Gastroesophageal sphincter (tissue), 4 donors: ENCODE measurements at places on chromosomes 12 and 14. TPM values are rescaled to one million over a fixed set of nuclear protein-coding genes. Genes with fewer than 3 reads are reported as not detected.

Gene CLEC1B
- total RNA-seq, result not detected

Gene TAS2R7
- not detected for total RNA-seq

Gene MYF5
- not detected for total RNA-seq

Gene CLEC9A
- not detected for total RNA-seq

Gene CYP27B1
- 0.57 TPM for total RNA-seq

Gene SCFD1
- total RNA-seq, result 48.4 TPM

Gene P3H3
- 23.8 TPM for total RNA-seq

Gene PLBD2
- total RNA-seq, result 28.5 TPM

Gene SLC2A3
- 46.6 TPM for total RNA-seq

Gene GPR84
- total RNA-seq, result not detected

Gene RERG
- total RNA-seq, result 32.0 TPM

Gene DHH
- total RNA-seq, result 0.54 TPM

Gene ZDHHC22
- total RNA-seq, result 0.40 TPM

DNA sequence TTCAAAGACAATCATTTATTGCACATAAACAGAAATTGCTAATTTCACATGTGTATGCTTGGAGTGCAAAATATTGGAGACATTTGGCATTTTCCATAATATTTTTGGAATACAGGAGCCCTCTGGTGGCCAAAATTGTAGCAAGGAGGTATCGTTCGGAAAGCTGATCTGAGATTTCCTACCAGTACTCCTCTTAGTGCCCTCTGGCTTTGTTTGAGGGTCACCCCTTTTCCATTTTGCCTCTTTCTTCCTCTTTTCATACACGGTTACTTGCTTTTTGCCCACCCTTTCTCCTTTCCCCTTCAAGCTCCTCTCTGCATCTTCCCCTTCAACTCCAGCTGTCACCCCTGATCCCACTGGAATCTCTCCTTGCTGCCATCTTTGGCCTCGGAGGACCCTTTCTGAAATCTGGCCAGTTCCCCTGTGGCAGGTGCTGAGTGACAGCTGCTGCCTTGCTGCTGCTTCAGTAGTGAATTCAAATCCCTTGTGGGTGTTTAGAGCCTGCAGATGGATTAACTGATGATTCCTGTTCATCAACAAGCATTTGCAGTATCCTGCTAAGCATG, 164.6 kb upstream of the PARP11 start:
- no peak for ATAC-seq

DNA sequence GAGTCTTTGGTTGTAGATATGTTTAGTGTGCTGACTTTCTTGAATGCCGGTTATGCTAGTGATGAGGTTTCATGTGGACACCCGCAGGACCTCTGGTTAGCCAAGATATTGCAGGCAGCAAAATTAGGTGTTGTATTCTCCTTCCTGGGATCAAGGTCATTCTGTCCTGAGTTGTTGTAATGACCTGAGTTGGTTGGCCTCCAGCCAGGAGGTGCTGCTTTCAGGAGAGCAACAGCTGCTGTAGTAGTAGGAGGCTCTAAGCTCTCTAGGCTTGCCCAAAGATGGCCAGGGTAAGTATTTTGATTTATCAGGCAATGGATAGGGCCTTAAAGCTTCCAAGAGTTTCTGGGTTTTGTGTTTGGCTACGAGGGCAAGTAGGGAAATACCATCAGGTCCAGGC, 56.0 kb upstream of the BDKRB2 start:
- no peak for ATAC-seq

DNA sequence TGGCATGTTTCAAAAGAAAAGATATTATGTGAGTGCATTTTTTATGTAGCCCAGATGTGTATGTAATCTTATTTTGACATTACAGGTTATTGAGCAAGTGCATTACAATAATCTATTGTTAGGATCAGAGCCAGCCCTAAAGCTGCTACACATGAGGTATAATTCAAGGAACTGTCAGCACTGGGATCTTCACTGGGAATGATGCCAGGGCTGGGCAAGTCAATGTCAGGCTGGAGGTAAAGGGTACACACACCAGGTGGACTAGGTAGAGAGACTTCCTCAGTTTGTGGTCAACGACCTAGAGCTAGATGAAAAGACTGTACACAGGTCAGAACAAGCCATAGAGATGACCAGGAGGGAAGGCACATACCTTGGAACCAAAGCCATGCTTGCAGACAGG, 15.4 kb downstream of the TRIM9 start:
- ATAC-seq, result no peak

- ATAC-seq, result peak; percentile 57
Observed at GRCh38 chr14:101254805-101255764, 306.2 kb upstream of the DIO3 start.

DNA sequence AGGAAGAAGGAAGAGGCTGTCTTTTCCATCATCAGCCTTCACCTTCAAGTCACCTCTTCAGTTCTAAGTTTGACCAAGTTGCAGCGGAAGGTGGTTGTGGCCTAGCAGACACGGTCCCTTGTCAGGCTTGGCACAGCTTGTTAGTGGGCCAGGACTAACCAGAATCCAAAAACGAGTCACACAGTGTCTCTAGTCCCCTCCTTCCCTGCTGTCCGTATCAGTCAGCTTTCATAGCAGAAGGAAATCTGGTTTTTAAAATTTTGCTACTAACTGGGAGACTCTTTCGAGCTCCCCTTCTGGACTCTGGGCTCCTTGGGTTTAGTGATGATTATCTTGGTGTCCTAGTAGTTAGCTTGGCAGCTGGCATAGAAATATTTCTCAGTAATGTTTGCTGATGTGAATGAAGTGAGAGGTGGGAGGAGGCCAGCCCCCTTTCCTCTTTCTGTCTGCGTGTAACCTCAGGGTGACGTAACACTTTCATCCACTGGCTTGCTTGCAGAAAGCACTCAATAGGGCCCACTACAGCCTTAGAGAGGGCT, 3.8 kb downstream of the ETV6 start:
- ATAC-seq, result no peak

GRCh38 chr14:99537399-99537798, 56.2 kb downstream of the CCNK start:
- peak; percentile 87 for ATAC-seq

GRCh38 chr12:17278946-17279345, 673.0 kb upstream of the LMO3 start:
- no peak for ATAC-seq

DNA sequence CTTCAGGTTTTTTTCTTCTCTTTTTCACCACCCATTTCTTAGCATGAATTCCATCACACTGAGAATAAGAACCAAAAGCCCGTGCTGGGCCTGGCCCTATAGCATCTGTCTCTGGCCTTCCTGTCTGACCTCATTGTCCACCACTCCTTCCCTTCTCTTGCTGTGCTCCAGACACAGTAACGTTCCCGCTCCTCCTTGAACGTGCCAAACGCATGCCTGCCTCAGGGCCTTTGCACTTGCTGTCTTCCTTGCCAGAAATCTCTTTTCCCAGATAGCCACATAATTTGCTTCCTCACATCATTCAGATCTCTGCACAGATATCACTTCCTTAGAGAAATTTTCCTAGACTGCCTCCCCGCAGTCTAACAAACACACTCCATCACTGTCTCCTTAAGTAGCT, 119.6 kb upstream of the CPSF6 start:
- peak; percentile 22 for ATAC-seq

- no peak for ATAC-seq
Observed at GRCh38 chr12:106233011-106233410, 14.8 kb downstream of the CKAP4 start.

GRCh38 chr12:7289743-7290142, 14.1 kb upstream of the ACSM4 start:
- no peak for ATAC-seq

- ATAC-seq, result no peak
Observed at GRCh38 chr14:80446356-80446755, 235.1 kb upstream of the DIO2 start.

DNA sequence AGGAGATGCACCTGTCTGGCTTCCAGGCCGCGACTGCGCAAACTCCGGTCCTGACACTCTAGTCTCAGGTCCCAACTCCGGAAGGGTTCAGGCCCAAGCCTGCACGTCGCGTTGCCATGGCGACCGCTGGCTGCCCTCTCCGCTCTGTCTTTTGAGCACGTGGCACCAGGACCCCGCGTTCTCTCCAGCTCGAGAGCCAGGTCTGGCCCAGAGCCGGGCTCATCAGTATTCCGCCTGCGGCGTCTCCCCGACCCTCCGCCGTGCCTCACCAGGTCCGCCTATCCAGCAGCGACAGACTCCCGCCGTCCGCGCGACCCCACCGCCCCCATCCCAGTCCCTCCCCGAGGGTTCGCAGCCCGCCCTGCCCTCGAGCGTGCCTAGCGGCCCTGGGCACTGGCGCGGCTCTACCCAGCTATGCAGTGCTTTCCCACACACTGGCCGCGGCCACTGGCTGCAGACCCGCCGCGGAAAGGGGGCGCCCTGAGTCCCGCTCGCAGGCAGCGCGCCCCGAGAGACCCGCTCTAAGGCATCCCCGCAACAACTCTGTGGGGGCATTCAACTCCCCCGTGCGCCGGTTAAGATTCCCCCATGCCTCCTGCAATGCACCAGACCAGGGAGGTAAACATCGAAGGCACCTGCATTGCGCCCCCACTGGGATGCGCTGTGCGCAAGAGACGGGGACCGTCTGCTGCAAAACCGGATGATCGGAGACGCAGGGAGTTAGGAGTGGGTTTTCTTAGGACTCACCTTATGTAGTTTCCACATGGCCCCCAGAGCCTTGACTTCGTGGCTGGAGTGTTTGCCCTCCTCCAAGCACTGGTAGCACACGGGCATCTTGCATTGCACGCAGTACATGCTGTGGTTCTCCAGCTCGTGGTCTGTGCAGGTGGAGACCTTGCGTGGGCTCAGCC, 1.3 kb downstream of the TRIM9 start:
- no peak for ATAC-seq

DNA sequence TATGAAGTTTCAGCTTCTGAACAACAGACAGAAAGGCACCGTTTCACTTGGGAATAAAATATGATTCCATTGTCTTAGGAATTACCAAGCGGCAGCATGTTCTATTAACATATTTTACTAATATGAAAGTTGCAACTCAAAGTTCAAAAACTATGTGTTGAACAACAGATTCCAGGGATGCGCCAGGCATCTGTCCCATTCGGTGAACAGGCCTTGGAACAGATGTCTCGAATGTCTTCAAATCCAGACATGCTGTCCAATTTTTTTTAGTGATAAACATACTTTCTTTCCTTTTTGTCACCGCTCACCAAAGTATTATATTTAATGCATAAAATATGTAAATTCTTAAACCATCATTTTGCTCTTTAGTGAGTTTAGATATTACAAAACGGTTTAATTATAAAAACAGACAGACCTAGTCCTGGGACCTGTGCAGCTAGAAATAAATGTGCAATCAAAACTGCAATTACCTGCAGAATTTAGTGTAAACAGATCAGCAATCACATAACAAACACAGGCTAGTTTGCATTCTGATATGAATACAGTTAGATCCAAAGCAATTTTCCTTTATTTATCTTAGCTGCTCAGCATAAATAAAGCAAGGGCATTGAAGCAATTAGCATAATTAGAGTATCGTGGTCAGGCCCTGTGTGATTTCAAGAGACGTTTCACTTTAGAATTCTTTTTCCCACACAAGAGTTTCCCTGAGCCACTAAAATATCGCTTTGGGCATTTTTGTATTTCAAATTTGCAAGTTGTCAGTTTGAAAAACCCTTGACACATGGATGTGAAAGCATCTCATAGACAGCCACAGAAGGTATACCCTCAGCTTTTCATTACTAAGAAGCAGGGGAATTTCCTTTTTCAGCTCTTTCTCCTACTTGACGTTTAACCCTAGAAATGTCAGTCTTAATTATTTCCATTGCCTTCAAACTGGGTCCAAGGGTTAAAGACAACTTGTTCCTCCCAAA, 420.8 kb downstream of the EGLN3 start:
- no peak for ATAC-seq

DNA sequence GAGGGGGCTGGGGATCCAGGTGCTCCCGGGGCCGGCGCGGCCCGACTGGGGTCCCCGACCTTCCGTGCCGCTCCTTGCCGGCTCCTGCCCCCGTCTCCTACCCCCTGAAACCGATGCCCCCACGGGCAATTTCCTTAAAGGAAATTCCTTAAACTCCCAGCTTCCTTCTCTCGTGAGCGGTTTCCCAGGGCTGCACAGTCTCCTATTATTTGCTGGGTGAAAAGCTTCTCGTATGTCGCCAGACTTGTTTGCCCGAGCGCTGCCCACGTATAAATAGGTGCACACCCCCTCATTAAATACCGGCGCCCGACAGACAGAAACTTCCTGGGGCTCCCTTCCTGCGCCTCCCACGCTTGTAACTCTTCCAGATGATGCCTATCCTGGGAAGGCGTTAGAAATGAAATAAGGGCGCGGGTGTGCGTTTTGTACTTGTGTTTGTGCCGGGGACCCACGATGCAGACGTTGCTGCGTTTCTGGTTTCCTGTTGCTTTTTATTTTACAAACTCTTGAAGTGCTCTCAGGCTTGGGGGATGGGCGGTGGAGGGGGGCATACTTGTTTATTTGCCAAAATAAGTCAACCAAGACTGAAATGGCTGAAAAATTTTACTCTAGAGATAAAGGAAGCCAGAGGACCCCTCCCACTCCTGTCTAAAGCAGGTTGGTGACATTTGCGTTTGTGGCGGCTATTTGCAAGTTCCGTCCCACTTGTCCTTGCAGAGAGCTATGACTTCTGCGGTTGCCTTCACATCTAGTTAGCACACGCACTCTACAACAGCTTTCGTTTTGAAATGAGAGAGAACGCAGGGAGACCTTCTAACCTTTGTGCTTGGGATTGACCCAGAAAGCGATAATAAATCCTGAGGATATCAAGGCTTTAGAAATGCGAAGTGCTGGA, 1.0 kb downstream of the HIP1R start:
- peak; percentile 9 for ATAC-seq

DNA sequence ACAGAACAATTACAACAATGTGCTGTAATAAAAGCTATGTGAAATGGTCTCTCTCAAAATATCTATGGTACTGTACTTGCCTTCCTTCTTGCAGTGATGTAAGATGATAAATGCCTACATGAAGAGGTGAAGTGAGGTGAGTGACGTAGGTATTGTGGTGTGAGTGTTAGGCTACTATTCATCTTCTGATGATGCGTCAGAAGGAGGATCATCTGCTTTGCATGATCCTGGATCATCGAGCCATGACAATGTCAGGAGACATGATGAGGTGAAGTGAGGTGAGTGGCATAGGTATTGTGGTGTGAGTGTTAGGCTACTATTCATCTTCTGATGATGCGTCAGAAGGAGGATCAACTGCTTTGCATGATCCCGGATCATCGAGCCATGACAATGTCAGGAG, 105.8 kb downstream of the KCNC2 start:
- no peak for ATAC-seq

- no peak for ATAC-seq
Observed at GRCh38 chr12:110731479-110731878, 11.2 kb downstream of the PPP1CC start.

- ATAC-seq, result no peak
Observed at GRCh38 chr12:103524238-103524875, 28.6 kb upstream of the C12orf42 start.

- peak; percentile 19 for ATAC-seq
Observed at GRCh38 chr12:74365178-74365964, 172.3 kb upstream of the ATXN7L3B start.
